Activated CD8-positive, alpha-beta memory T cell treated with anti-CD3 and anti-CD28 coated beads for 4 hours (primary cell): ENCODE measurements at places on chromosomes 2 and 18.

DNA sequence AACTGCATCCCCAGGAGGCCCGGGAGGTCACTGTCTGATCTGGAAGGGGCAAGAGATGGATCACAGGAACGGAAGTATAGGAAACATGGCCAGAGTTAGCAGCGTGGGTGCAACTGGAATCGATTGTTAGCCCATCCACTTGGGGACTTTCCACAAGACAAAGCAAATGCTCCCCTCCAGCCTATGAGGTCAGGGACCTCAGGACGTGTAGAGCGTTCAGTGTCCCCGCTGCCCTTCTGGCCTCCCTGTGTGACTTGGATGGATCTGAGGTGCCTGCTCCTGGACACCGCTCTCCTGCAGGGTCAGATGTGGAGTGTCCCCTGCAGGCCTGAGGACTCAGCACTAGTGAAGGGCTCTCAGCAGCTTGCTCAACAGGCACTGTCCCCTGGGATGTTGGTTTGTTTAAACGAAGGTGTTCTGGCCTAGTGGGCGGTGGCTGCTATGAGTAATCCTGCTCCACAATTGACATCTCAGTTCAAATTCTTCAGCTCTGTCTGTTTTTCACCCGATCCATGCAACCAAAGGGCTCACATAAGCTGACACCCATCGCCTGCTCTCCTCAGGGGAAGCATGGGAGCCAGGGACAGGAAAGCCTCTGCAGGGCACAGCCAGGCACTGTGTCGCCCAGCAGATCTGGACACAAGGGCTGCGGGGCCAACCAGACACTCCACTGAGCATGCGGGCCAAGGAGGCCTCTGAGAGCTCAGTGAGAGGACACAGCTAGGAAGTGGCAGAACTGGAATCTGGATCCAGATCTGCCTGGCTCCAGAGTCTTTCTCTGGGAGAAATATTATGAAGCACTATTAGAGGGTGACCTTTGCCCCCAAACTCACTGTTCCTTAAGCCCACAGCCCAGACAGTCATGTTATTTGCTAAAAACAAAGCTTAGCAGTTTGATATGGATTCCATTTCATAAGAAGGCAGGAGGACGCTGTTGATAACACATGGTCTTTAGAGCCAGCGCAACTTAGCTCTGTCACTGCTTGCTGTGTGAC lies 78.5 kb downstream of the RHOB start:
- no peak for DNase-seq

DNA sequence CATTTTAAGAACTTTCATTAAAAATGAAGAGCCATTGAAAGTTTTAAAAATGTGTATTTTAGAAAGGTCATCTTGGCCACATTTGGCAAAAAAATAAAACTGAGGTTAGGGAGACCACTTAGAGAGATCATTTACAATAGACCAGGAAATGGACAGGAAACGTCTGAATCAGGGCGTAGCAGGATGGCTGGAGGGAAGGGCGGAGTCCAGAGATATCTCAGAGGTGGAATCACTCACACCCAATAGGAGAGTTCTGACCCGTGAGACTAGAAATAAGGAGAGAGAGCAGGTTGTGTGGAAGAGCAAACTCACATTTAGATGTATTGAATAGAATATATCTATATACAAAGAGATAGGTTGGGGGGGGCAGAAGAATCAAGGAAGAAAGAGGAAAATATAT lies 373.4 kb downstream of the METTL4 start:
- no peak for DNase-seq

- DNase-seq: no peak
Observed at GRCh38 chr2:232994446-232994845, 18.6 kb downstream of the NGEF start.

DNA sequence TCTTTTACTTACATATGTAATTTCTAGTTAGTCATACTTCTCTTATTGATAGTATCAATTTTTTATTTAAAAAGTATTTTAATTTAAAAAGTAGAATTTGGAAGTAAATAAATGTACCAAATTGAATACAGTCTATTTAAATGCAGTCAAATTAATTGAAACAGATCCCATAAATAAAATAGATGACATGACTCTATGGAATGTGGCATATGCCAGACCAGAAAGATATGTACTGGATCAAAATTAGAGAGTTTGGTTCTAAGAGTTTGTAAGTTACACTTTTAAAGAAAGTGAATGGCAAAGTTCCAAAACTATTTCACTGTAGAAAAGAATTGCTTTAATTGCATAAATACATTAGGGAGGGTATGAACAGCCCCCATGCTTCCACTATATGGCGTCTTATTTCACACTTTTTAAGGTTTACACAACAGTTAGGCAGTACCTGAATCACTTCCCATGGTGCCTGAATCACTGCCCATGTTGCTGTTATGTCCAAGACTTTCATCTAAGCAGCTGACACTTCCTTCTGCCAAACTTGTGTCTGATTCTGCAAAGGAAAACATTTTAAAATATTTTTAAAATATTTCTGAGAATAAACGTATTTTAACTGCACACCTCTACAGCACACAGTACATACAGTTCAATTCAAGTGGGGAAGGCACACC lies 25.2 kb downstream of the IFIH1 start:
- no peak for DNase-seq
